ENCODE measurements at places on chromosomes 1 and 21. TPM values are rescaled to one million over a fixed set of nuclear protein-coding genes. Genes with fewer than 3 reads are reported as not detected.

The ANGPTL3 gene
- 3.5 TPM for total RNA-seq

The SLC9C2 gene
- not detected for total RNA-seq

- H3K36me3 ChIP-seq, result no peaks in the 10 kb centered on the region
- no peak overlapping the region for H3K27ac ChIP-seq
- H3K4me1 ChIP-seq, result no peaks in the 10 kb centered on the region
- no peak for DNase-seq
These were observed 85.3 kb upstream of the BCL10 start for GRCh38 chr1:85361606-85362296.

GRCh38 chr1:156387870-156388173 lies 18.8 kb downstream of the RHBG start:
- no peaks in the 10 kb centered on the region for H3K36me3 ChIP-seq
- H3K4me1 ChIP-seq, result peaks cover 11% of the 10 kb centered on the region
- H3K27me3 ChIP-seq, result peaks cover 56% of the 10 kb centered on the region
- DNase-seq, result peak; percentile 41
- no peak overlapping the region for H3K27ac ChIP-seq
- H3K4me3 ChIP-seq, result no peak overlapping the region

GRCh38 chr1:231774719-231775335 lies 148.2 kb downstream of the DISC1 start:
- H3K27ac ChIP-seq, result no peak overlapping the region
- H3K36me3 ChIP-seq, result no peaks in the 10 kb centered on the region
- H3K4me1 ChIP-seq, result peaks cover 10% of the 10 kb centered on the region
- no peaks in the 10 kb centered on the region for H3K27me3 ChIP-seq
- H3K4me3 ChIP-seq, result no peak overlapping the region

- H3K4me1 ChIP-seq, result no peaks in the 10 kb centered on the region
- H3K4me3 ChIP-seq, result no peak overlapping the region
- H3K27ac ChIP-seq, result no peak overlapping the region
- no peak for DNase-seq
- H3K27me3 ChIP-seq, result no peaks in the 10 kb centered on the region
These were observed 113.4 kb downstream of the GRIK3 start for GRCh38 chr1:36920801-36921405.

GRCh38 chr1:229047161-229047839 lies 223.6 kb upstream of the RAB4A start:
- no peak for DNase-seq
- H3K27me3 ChIP-seq, result no peaks in the 10 kb centered on the region
- H3K4me1 ChIP-seq, result no peaks in the 10 kb centered on the region
- H3K27ac ChIP-seq, result no peak overlapping the region
- no peaks in the 10 kb centered on the region for H3K36me3 ChIP-seq
- no peak overlapping the region for H3K4me3 ChIP-seq

- DNase-seq, result peak; percentile 86
- H3K27ac ChIP-seq, result no peak overlapping the region
- H3K4me3 ChIP-seq, result no peak overlapping the region
- H3K4me1 ChIP-seq, result peaks cover 3% of the 10 kb centered on the region
- H3K27me3 ChIP-seq, result no peaks in the 10 kb centered on the region
These were observed 16.9 kb downstream of the NPHP4 start for GRCh38 chr1:5975133-5975880.

GRCh38 chr1:115448282-115449044 lies 110.4 kb upstream of the NGF start:
- H3K27me3 ChIP-seq, result no peaks in the 10 kb centered on the region
- H3K4me1 ChIP-seq, result no peaks in the 10 kb centered on the region
- DNase-seq, result no peak
- no peak overlapping the region for H3K27ac ChIP-seq
- no peaks in the 10 kb centered on the region for H3K36me3 ChIP-seq

- no peak overlapping the region for H3K4me3 ChIP-seq
- H3K36me3 ChIP-seq, result peaks cover 29% of the 10 kb centered on the region
- peak overlapping the region; percentile 88 for H3K27ac ChIP-seq
- H3K27me3 ChIP-seq, result peaks cover 4% of the 10 kb centered on the region
- peaks cover 73% of the 10 kb centered on the region for H3K4me1 ChIP-seq
- DNase-seq, result peak; percentile 65
These were observed 160.5 kb downstream of the PEX14 start for GRCh38 chr1:10635085-10635896.

The LYST gene
- total RNA-seq, result 1.7 TPM

- peak overlapping the region; percentile 32 for H3K4me3 ChIP-seq
- H3K36me3 ChIP-seq, result no peaks in the 10 kb centered on the region
- peaks cover 35% of the 10 kb centered on the region for H3K4me1 ChIP-seq
- no peaks in the 10 kb centered on the region for H3K27me3 ChIP-seq
These were observed 13.5 kb downstream of the C1orf74 start for GRCh38 chr1:209770636-209771415.

The RHEX gene
- total RNA-seq, result 0.89 TPM

DNA sequence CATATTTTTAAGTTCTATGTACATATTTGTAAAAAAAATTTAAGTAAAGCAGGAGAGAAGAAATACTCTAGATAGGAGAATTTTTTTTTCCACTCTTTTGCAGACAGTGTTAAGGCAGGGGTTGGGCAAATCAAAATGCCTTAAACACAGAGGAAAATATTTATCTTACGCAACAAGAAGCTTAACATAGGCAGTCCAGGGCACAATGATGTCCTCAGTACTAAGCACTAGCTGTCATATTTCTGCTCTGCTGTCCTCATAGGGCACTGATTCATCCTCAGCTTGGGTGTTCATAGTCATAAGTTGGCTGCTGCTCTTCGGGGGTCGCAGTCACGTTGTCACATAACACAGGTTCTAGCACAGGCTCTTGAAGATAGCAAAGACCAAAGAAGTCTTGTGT lies 247.4 kb downstream of the PTBP2 start:
- peaks cover 6% of the 10 kb centered on the region for H3K4me1 ChIP-seq
- no peak overlapping the region for H3K4me3 ChIP-seq
- no peaks in the 10 kb centered on the region for H3K36me3 ChIP-seq
- DNase-seq, result no peak

DNA sequence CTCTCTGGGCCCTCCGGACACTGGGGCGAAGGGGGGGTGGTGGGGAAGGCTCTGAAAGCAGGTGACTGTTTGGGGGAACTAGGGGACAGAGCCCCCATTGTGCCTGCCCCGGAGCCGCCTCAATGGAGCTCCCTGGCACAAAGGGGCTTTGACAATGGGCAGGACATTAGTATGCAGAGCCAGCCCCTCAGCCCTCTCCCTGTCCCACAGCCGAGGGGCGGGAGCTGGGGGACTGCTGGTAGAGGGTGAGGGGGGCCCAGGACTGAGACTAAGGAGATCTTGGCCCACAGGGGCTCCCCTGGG lies 7.8 kb downstream of the KCNJ10 start:
- no peak for DNase-seq
- H3K27me3 ChIP-seq, result no peaks in the 10 kb centered on the region
- H3K36me3 ChIP-seq, result no peaks in the 10 kb centered on the region
- no peak overlapping the region for H3K27ac ChIP-seq

The TMEM200B gene
- total RNA-seq, result 0.45 TPM

DNA sequence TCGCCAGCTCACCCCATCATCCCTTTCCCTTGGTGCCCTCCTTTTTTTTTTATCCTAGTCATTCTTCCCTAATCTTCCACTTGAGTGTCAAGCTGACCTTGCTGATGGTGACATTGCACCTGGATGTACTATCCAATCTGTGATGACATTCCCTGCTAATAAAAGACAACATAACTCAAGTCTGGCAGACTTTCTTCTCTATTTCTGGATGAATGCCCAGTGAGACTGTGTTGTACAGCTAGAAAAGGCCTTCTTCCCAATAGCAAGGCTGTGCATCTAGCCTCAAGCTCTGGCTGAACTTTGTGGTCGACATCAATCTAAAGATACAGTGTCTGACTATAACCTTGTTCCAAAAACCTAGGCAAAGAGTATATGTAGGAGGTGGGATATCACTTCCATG lies 6.4 kb downstream of the IL24 start:
- no peak overlapping the region for H3K27ac ChIP-seq
- DNase-seq, result no peak

DNA sequence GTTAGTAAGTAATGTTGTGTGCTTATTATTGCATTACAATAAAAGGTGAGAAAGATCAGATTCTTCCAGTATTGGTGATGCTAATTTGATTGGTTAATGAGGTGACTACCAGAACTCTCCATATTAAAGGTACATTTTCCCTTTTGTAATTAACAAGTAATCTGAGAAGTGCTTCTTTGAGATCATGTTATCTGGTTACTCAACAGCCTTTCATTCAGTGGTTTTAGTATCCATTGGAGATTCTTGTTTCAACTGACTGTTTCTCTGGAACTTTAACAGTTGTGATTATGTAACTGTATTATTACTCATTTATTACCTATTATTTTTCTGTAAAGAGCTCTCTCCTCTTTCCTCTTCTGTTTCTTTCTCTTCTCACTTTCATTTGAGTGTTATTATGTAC lies 86.7 kb downstream of the PEX14 start:
- no peak overlapping the region for H3K27ac ChIP-seq
- H3K4me1 ChIP-seq, result no peaks in the 10 kb centered on the region
- H3K36me3 ChIP-seq, result no peaks in the 10 kb centered on the region

DNA sequence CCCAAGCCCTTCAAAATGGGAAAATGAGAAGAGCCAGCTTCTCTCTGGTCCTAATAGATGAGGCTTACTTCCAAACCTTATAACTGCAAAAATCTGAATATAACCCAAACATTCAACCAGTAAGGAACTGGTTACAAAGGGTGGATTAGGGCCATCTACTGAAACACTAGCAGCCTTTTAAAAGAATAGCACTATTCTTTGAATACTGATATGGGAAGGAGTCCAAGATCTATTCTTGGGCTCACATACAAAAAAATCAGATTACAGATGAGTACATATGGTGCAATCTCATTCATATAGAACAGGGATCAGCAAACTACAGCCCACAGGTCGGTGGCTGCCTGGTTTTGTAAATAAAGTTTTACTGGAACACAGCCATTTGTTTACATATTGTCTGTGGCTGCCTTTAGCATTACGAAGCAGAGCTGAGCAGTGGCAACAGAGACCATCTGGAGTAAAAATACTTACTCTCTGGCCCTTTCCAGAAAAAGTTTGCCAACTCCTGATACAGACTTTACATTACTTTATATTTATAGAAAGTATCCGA lies 167.7 kb downstream of the ZSCAN20 start:
- no peaks in the 10 kb centered on the region for H3K4me1 ChIP-seq
- H3K27me3 ChIP-seq, result no peaks in the 10 kb centered on the region
- no peak overlapping the region for H3K4me3 ChIP-seq
- H3K36me3 ChIP-seq, result no peaks in the 10 kb centered on the region

GRCh38 chr1:186244825-186245224 lies 130.2 kb downstream of the TPR start:
- no peaks in the 10 kb centered on the region for H3K4me1 ChIP-seq
- DNase-seq, result no peak
- no peaks in the 10 kb centered on the region for H3K36me3 ChIP-seq
- H3K27me3 ChIP-seq, result no peaks in the 10 kb centered on the region
- H3K27ac ChIP-seq, result no peak overlapping the region

GRCh38 chr21:38384675-38385426 lies 113.4 kb downstream of the ERG start:
- H3K4me3 ChIP-seq, result no peak overlapping the region
- H3K36me3 ChIP-seq, result no peaks in the 10 kb centered on the region
- H3K27me3 ChIP-seq, result peaks cover 13% of the 10 kb centered on the region
- H3K4me1 ChIP-seq, result no peaks in the 10 kb centered on the region
- DNase-seq, result no peak
- no peak overlapping the region for H3K27ac ChIP-seq

GRCh38 chr1:228691926-228692325 lies 43.4 kb upstream of the RHOU start:
- peak; percentile 32 for DNase-seq
- no peaks in the 10 kb centered on the region for H3K4me1 ChIP-seq
- H3K27ac ChIP-seq, result no peak overlapping the region
- H3K27me3 ChIP-seq, result no peaks in the 10 kb centered on the region
- H3K36me3 ChIP-seq, result no peaks in the 10 kb centered on the region
- H3K4me3 ChIP-seq, result no peak overlapping the region

GRCh38 chr1:204431310-204432184 lies 19.9 kb upstream of the PPP1R15B start:
- H3K36me3 ChIP-seq, result peaks cover 19% of the 10 kb centered on the region
- H3K27me3 ChIP-seq, result no peaks in the 10 kb centered on the region
- no peak overlapping the region for H3K4me3 ChIP-seq
- DNase-seq, result peak; percentile 94
- no peak overlapping the region for H3K27ac ChIP-seq

GRCh38 chr1:170663404-170664092 lies 383 bp upstream of the PRRX1 start:
- peaks cover 89% of the 10 kb centered on the region for H3K27me3 ChIP-seq
- peak overlapping the region; percentile 56 for H3K4me3 ChIP-seq
- DNase-seq, result no peak
- no peaks in the 10 kb centered on the region for H3K36me3 ChIP-seq

- H3K4me3 ChIP-seq, result no peak overlapping the region
- peak; percentile 69 for DNase-seq
- no peaks in the 10 kb centered on the region for H3K36me3 ChIP-seq
- no peak overlapping the region for H3K27ac ChIP-seq
- H3K4me1 ChIP-seq, result no peaks in the 10 kb centered on the region
- no peaks in the 10 kb centered on the region for H3K27me3 ChIP-seq
These were observed 498.2 kb downstream of the PLPP3 start for GRCh38 chr1:56081173-56081572.

DNA sequence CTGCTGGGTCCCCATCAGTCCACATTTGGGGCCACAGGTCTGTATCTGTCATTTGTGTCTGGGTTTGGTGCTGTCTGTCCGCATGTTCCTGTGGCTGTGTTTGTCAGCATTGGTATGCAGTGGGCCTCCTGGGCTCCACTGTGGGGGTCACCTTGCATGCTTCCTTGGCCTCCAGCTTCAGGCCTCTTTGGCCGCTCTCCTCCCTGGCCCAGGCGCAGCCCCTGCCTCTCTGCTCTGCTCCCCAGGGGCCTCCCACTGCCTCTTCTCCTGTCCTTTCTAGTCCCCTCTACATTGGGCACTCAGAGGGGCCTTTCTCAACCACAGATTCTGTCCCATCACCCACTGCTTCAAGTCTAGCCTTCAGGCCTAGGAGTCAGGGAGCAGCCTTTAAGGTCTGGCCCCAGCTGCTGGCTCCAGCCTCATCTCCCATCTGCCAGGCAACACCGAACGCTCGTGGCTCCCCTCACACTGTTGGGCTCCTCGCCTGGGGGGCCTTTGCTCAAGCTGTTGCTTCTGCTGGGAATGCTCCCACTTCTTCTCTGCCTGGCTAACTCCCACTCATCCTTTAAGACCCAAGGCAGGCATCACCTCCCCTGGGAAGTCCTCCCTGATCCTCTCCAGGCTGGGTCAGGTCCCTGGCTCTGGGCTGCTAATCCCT lies 14.6 kb downstream of the ZNF362 start:
- DNase-seq, result no peak
- peaks cover 24% of the 10 kb centered on the region for H3K4me1 ChIP-seq
- no peak overlapping the region for H3K4me3 ChIP-seq
- no peaks in the 10 kb centered on the region for H3K36me3 ChIP-seq
- H3K27ac ChIP-seq, result no peak overlapping the region

DNA sequence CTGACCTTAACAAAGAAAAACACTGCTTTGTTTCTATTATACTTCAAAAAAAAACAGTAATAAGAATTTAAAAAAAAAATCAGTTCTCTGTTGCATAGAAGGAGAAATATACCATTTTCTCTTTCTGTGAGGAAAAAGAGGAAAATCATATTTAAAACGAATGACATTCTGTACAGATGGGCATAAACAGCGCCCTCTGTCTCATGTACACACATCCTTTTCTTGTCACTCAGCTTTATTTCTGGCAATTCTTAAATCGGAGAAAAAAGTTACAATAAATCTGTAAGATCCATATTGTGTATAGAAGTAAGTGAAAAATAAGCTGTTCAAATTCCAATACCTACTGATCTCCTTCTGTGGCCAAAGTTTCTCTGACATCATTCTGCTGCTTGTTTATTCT lies 245.4 kb downstream of the SMYD3 start:
- H3K27me3 ChIP-seq, result no peaks in the 10 kb centered on the region
- DNase-seq, result no peak
- H3K4me1 ChIP-seq, result no peaks in the 10 kb centered on the region
- no peak overlapping the region for H3K27ac ChIP-seq
- no peaks in the 10 kb centered on the region for H3K36me3 ChIP-seq

GRCh38 chr1:67743072-67743725 lies 58.2 kb downstream of the GADD45A start:
- no peak overlapping the region for H3K4me3 ChIP-seq
- H3K4me1 ChIP-seq, result peaks cover 83% of the 10 kb centered on the region
- no peak for DNase-seq
- H3K27me3 ChIP-seq, result no peaks in the 10 kb centered on the region

All from stomach (tissue), 19 donors.